SHP77 treated with DMSO at 0.1 percent for 48 hours (cell line): ENCODE measurements at places on chromosomes 6 and 20.

DNA sequence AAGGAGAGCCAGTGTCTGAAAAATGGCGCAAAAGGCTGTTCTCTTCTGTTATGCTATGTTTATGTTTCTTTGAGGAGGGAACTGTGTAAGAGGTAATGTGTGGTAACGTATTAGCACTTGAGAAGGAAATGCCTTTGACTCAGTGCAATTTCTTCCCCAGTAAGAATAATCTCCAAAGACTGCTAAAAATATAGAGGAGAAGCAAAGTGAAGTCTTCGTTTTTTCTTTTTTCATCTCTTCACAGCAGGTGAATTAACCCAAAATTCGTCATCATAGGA, 47.1 kb upstream of the IFNGR1 start:
- DNase-seq: no peak

DNA sequence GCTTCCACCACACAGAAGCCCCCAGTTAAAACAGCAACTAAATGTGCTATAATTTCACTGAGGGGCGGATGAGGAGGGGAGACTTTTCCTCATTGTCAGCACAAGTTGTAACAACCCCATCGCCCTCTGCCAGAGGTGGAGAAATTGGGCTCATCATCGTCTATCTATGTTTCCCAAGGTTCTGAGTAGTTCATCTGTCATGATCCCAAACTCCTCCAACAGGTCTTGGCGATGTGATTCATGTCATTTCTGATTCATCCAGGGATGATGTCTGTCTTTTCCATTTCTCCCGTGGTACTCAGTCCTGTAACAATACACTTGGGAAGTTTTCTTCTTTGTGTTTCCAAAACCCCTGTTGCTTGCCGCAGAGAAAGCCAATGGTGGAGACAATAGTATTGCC, 51.0 kb downstream of the TFAP2A start:
- no peak for DNase-seq

DNA sequence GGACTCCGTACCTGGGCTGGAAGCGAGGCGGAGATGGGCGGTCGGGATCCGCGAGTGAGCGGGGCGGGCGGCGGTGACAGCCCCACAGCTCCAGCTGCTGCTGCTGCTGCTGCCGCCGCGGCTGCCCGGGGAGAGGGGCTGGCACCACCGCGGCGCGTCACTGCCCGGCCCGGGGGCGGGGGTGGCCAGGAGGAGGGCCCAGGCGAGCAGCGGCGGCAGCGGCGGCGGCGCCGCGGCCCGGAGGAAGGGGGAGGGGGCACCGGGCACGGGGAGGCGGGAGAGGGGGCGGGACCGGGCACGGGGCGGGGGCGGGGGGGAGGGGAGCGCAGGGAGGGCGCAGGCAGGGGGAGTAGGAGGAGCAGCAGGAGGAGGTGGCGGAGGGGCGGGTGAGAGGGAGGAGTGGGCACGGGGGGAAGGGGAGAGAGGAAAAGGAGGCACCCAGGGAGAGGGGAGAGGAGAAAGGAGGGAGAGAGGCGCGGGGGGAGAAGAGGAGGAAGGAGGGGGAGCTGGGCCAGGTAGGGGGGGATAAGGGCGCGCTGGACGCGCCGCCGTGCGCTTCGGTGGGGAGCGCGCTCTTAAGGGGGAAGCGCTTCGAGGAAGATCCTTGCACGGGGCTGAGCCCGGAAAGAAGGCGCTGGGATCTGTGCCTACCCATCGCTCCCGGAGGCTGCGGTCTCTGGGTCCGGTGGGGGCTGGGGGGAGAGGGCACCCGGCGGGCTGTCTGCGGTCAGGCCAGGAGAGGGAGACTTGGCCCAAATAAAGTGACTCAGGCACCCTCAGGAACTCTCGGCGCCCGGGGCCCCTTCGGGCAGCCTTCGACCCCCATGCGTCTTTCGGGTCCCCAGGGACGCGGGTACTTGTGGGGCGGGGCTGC, 101.5 kb downstream of the NOL4L start:
- no peak for DNase-seq

DNA sequence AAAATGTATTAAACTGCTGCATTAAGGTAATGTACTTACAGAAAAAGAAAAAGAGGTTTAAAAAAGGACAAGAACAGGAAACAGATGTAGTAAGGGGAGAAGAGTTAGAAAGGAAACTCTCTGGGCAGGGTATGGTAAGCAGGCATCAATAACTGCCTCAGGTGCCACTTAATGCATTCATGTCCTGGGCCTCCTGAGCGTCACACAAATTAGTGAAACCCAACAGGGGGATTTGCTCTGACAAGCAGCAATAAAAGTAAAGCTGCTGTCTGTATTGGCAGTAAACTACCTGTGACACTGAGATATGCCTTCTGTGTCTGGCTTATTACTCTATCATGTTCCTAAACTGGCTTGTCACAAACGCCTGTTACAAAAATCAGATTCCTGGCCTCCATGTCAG, 1.5 kb upstream of the EFHC1 start:
- no peak for DNase-seq

DNA sequence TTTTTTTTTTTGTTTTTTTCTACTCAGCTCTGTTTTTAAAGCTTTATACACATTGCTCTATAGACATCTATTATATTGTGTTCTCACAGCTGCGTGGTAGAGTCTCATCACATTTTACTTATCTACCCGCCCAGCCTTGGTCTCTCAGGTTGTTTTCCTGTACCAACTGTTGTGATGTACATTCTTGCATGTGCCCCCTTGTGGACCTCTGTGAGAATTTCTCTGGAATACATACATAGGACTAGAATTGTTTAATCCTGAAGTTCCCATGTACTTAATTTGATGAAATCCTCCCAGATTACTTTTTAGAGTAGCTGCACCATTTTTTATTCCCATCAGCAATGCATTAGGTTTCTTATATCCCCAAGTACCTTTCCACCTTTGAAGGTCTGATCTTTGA, 40.4 kb upstream of the TINAG start:
- DNase-seq: no peak

DNA sequence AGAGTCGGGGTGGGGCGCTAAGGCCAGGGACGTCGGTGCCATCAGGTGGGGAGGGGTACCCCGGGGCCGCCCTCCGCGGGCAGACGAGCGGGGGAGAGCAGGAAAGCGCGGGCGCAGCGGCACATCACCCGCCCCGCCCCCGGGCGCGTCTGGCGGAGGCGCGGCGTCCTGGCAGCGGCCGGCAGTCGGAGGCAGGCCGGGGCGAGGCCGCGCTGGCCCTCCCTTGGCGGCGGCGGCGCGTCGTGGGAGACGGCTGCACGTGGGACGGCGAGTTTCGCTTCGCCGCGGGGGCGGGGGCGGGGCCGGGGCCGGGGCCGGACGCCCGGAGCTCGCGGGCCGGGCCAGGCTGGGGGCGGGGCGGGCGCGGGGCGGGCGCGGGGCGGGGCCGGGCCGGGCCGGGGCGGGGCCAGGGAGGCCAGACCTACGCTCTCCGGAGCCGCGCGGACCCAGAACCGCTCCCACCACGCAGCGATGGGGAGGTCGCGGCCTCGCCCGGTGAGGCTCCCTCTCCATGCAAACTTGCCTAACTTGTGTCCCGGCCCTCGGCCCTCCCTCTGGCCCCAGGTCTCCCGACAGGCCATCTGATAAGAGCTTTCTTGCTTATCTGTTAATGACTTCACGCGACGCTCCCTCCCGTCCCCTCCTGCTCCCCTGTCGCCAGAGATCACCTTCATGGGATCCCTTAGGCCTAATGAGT, 12.5 kb downstream of the ITPR3 start:
- DNase-seq: no peak

GRCh38 chr20:23122321-23122720, 36.2 kb upstream of the CD93 start:
- no peak for DNase-seq
